ENCODE measurements at places on chromosomes 3 and 15.

- DNase-seq, result no peak
These were observed 5.9 kb downstream of the ATOSA start for GRCh38 chr15:52673312-52673711.

DNA sequence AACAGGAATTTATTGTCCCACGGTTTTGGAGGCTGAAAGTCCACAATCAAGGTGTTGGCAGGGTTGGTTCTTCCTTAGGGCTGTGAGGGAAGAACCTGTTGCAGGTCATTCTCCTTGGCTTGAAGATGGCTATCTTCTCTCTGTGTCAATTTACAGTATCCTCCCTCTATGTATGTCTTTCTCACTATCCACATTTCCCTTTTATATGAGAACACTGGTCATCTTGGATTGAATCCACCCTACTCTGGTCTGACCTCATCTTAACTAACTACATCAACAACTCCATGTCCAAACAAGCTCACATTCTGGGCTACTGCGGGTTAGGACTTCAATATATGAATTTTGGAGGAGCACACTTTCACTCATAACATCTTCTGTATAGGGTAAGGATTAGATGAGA lies 61.9 kb downstream of the CLDN1 start:
- no peak for DNase-seq

DNA sequence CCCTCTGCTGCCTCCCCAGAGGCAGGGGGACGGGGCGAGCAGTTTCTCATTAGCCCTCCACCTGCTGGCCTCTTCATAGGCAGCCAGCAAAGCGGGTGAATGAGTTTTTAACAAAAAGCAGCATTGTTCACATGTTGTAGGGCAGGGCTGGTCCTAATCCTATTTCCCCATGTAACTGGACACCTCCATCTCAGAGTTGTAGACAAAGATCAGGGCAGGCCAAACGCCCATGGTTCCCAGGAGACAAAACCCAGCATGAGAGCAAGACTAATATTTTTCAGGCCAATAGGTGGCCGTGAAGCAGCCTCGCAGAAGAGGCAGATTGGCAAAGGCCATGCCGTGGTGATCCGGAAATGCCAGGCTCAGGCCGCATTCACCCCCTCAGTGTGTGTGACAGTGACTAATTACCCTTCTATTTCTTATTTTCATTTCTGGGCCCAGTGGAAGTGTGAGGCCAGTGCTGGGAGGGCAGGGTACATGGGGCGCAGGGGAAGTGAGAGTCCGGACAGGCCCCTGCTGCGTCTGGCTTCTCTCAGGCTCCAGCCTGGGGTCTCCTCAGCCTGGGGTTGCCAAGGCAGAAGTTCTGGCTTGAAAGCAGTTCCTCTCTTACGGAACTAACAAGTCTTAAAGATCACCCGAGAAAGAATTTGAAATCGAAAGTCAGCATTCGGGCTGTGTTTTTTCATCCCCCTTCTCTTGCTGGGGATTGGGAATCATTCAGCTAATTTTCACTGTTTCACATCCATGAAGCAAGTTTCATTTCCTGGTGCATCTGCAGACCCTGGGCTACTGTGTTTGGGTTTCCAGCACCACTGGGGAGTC lies 64.8 kb downstream of the BOC start:
- DNase-seq, result no peak

GRCh38 chr15:88440021-88440420 lies 27.2 kb downstream of the MRPL46 start:
- DNase-seq, result no peak

DNA sequence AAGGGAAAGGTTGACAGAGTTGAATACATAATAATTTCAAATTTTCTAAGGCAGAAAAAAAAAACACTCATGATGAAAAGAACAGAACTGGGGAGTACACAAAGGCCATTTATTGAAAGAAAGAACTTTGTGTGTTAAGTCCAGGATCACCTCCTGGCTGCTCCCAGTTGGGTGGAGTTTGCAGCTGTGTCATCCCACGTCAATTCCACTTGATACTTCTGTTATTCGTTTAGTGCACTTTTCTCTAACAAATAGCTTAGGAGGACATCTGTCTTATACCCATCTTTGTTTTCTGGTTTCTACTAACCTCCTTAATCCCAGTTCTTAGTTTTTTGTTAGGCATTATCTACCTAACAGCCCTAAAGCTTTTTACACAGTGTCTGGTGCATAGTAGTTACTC lies 44.7 kb downstream of the SGO1 start:
- DNase-seq, result no peak

DNA sequence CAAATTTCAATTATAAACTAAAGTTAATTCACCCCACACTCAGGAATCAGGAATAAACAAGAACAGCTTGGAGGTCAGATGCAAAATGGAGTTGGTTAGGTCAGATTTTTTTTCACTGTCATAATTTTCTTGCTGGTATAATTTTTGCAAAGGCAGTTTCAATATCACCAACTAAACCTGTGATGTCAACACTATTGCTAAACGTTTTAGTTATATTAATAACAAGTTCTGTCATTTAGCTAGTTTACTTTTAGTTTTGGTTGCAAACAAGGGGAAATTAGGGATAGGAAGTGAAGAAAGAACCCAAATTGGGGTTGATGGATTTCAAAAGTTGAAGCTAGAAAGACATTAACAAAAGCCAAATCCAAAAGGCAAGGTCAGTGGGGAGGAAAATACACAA lies 4.6 kb upstream of the CPB1 start:
- DNase-seq, result no peak

DNA sequence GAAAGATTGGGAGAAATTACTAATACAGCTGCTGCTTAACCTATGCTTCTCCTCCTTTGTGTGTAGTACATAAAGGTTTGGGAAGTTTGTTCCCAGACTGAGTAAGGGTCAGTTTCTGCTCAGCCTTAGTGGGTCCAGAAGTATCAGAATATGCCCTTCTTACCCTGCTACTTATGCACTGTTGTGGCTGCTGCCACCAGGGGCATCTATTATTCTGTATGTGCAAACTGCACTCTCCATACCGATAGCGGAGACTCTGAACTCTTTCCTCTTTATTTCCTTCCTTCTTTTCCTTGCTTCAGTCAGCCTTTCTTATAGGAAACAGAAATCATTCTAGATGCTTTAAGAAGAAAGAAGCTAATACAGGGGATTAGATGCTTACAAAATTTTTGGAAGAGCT lies 4.0 kb downstream of the NEDD4 start:
- no peak for DNase-seq

DNA sequence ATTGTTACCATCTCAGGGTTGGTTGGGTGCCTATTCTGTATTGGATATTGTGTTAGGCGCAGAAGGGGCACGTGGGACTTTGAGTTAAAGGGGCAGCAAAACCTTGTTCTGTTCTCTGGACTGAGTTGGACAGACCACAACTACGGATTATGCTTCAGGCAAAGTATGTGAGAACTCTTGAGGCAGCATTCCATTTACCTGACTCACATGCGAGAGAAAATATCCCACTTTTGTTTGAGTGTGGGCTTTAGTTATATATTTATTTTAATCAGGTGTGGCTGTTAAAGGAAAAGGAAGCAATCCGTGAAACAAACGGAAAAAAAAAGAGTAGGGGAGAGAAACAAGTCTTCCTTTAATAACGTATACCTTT lies 627 bp upstream of the PLS1 start:
- no peak for DNase-seq

GRCh38 chr3:59429198-59429597 lies 379.4 kb upstream of the CFAP20DC start:
- no peak for DNase-seq

- DNase-seq, result peak; percentile 54
These were observed 60.5 kb downstream of the SPTSSB start for GRCh38 chr3:161310649-161311423.

GRCh38 chr3:71433631-71434030 lies 149.9 kb downstream of the FOXP1 start:
- DNase-seq, result no peak

GRCh38 chr3:54572197-54572895 lies 355.5 kb downstream of the LRTM1 start:
- no peak for DNase-seq

GRCh38 chr15:31905054-31905453 lies 125.3 kb upstream of the CHRNA7 start:
- no peak for DNase-seq

DNA sequence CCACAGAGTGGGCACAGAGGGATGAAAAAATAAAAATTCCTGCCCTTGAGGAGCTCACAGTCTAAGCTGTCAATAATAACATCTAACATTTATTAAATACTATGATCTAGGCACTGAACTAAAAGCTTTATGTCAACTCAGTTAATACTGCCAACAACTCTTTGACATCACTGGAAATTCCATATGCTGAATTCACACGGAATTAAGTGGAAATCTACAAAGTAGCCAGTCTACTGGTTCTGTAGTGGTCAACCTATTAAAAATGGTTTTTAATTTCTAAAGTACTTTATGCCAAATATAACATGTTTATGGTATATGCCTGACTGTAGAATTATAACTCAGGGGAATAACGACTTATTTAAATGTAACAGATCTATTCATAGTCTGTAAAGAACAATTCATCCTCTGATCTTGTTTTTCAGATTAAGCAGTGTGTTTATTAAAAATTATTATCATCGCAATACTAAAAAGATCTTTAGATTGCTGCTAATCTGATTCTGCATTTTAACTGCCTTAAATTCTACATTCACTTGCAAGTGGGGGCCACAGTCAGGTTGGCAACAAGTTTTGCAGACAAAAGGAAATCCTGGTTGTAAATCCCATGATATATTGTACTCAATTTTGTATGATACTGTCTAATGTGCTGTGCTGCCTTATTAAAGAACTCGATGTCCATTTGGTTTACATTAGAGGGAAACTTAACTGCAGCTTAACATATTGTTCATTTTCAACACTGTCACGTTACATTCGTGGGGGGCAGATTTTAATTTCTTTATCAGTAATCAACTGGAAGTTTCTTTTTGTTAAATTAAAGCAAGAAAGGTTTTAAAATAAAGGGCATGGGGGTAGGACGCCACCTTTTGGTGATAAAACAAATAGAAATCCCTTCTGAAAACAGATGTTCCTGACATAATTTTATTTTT lies 2.6 kb upstream of the FOXP1 start:
- DNase-seq, result no peak

DNA sequence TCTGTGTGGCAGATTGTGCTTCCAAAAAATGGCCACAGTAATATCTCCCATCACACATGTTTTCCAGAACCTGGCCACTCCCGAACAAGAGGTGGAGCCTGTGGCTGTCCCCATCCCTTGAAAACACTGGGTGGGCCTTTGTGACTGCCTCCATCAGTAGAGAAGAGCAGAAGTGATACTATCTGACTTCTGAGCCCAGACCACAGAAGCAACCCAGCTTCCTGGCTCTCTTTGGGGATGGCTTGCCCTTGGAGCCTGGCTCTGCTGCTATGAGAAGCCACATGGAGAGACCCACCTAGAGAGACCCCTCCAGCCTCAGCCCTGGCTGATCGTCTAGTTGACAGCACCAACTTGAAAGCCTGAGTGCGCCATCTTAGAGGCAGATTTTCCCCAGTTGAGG lies 39.8 kb upstream of the CMTM8 start:
- no peak for DNase-seq

DNA sequence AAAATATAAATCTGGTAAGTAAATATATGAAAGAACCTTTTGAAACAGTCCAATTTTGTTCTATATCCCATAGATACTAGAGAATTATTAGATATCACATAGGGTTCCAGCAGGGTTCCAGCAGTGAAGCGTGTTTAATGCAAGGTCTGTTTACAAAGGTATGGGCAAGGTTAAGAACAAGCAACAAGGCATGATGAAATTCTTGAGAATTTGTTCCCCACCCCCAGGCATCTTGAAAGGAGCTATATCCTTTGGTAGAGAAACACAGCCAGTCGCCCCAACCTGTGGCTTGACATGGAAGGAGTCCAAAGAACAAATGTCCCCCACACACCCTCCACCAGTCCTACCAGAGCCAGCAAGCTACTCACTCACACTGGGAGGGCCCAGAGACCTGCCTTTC lies 18.6 kb upstream of the FNDC3B start:
- no peak for DNase-seq

DNA sequence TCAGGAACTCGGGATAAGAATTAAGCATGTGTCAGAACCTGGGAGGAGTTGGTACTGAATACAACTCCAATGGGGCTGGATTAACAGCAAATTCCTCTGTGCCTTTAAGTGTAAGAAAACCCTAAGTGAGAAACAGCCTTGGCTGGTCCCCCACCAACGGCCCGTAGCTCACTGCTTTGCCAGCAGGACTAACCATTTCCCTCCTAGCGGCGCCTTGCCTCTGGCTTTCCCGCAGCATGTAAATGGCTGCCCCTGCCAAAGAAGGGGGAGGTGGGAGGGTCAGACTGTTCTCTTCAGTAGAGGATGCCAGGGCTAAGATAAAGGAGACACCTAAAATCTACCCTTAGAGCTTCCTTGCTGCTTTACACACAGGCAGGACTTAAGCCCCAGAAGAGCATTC lies 51.0 kb upstream of the SH3GL3 start:
- no peak for DNase-seq

- no peak for DNase-seq
These were observed 63.1 kb upstream of the MEF2A start for GRCh38 chr15:99502661-99503060.

DNA sequence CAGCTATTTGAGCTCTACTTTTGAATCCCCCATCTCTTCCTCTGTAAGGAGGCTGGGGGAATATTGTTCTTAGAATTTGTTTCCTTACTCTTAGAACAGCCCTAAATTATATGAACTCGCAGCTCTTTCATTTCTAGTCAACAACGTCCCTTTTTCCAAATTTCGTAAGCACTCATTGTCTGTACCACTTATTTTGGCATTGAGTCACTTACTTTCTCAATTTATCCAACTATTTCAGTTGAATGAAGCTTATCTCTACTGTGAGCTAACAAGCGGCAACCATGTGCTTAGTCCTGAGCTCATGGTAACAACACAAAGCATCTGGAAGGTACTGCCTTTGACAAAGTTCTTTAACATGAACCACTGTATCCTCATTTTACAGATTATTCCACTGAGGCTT lies 191.1 kb downstream of the GREM1 start:
- no peak for DNase-seq

DNA sequence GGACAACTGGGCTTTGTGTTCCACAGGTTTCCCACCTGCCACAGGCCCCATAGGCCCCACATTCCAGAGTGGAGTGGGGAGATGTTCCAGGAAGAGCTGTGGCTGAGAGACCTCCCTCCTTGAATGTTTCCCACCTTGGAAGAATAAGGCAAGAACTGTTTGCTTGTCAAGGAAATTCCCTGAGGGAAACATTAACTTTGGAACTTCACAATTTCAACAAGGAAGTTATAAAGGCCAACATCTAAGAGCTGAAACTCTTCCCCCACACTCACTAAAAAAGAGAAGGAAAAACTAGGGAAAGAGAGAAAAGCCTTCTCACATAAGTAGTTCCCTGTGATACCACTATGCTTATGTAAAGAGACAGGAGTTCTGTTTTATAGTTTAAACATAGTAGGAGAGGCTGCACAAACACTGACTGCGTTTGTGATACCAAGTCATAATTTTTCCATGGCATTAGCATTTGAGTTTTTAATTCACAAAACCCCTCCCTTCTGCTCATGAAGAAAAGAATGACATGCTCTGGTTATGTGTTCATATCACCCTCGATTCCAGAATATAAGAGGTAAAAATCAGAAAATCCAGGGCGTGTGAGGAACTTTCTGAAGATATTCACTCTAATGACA lies 39.8 kb upstream of the SPRED1 start:
- no peak for DNase-seq

GRCh38 chr3:183500981-183501704 lies 54.4 kb downstream of the KLHL6 start:
- DNase-seq, result no peak

- no peak for DNase-seq
These were observed 642.7 kb upstream of the AGTR1 start for GRCh38 chr3:148054999-148055398.
